ENCODE measurements at places on chromosomes 4 and X. TPM values are rescaled to one million over a fixed set of nuclear protein-coding genes. Genes with fewer than 3 reads are reported as not detected.

DNA sequence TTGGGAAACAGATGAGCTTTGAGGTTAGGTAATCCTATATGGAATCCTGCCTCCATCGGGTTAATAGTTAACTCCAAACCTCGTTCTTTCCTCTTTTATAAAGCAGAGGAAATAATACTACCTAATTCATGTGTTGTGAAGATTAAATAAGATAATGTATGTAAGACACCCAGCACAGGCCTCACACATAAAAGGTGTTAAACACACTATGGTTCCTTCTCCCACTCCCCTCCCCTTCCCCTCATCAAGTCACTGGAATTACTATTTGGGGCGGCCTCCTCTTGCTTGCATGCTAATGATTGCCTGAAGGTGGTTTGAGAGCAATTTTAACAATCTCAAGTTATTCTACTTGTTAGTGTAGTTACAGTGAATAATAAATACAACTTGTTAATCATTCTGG, 404.4 kb upstream of the RASGEF1B start:
- DNase-seq: peak; percentile 27

DNA sequence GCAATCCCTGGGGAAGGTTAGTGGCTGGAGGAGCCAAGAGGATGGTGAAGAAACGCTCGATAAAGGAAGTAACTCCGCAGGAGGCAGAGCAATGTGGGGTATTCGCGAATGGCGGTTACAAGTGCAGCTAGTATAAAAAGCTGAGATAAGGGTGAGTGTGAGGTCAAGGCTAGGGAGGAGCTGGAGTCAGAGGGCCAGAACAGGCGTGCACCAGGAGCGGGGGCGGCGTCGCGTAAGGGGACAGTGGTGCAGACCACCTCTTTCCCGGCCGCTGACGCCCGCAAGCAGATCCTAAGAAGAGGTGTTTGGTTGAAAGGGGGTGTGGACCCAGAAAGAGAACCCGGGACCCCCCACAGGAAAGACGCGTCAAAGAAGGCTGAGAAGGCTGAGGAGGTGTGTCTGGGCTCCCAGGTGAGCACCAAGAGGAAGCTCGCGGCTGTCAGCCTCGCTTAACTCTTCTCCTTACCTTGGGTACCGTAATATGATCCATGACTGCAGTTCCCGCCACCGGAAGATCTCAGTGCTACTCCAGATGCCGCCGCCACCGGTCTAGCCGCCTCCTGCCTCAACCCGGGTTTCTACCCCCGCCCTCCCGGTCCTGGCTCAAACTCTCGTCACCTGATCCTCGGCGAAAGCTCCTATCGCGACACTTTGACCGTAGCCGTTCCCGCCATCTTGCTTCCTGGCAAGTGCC, at the start of gene MTMR8:
MTMR8 (minus strand) TSS at position 579 of the 694 bp plus-strand sequence; CDS start at position 490, 89 bp downstream.
- peak; percentile 50 for DNase-seq

LANCL3 gene
- total RNA-seq: 2.1 TPM

MAGEA12 gene
- not detected for total RNA-seq

- no peak for DNase-seq
These were observed 959.8 kb downstream of the ADGRL3 start for GRCh38 chr4:62159876-62160275.

- peak; percentile 60 for DNase-seq
These were observed 53.3 kb downstream of the JADE1 start for GRCh38 chr4:128862608-128863311.

All from spinal cord (tissue), 10 donors.